ENCODE measurements at places on chromosomes 2 and 18.

- DNase-seq, result peak; percentile 27
These were observed 141.7 kb upstream of the COPS8 start for GRCh38 chr2:236943841-236944513.

DNA sequence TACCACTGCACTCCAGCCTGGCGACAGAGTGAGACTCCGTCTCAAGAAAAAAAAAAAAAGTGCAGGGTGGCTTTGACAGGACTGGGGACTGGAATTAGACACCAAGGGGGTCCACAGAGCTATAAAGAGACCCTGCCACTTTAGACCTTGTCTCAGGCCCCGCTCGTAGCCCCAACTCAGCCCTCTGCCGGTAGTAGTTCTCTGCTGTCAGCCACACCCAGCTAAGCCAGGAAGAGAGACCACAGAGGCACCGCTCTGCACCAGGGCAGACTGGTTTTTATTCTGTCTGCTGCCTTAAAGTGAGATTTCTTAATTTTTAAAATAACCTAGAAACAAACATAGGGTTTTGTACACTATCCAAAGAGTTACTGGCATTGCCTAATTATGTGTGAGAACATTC lies 66.0 kb downstream of the STEAP3 start:
- no peak for DNase-seq

DNA sequence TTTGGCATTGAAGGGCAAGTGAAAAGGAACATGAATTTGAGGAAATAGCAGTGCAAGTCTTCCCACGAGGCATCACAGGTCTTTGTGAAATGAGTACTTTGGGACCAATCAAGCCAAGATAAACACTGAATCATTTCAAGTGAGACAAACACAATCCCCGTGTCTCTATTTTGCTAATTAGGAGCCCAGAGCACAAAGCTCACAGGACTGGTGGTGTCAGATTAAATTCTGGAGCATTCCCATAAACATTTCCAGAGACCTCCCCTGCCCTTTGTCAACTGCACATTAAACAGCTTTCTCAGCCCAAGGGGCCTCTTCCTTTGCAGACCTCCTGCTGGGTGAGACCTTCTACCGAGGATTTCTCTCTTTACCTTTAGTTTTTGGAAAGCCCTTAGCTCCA lies 50.7 kb downstream of the DAPL1 start:
- DNase-seq, result no peak

- DNase-seq, result no peak
These were observed 593.5 kb downstream of the BCL11A start for GRCh38 chr2:59959944-59960343.

DNA sequence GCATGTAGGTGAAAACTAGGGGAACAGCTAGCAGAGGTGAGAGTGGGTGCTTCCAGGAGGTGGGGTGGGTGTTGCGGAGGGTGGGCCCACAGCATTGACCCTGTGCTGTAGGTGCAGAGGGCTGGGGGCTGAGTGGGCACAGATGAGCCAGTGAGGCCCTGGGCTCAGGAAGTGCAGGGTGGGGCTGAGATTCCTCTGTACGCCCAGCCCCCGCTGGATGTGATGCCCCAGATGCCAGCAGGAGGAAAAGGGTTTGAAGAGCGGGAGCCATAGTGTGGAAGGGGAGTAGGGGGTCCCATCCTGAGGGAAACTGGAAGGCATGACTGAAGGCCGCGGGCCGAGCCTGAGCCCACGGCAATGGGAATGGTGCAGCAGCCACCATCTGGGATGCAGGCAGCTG lies 14.1 kb upstream of the OTOS start:
- DNase-seq, result no peak

GRCh38 chr2:149611100-149611820 lies 23.7 kb upstream of the MMADHC start:
- no peak for DNase-seq

GRCh38 chr2:41697389-41697788 lies 350.4 kb upstream of the PKDCC start:
- DNase-seq, result no peak
